8988T (cell line): ENCODE measurements at places on chromosomes 5 and 9.

DNA sequence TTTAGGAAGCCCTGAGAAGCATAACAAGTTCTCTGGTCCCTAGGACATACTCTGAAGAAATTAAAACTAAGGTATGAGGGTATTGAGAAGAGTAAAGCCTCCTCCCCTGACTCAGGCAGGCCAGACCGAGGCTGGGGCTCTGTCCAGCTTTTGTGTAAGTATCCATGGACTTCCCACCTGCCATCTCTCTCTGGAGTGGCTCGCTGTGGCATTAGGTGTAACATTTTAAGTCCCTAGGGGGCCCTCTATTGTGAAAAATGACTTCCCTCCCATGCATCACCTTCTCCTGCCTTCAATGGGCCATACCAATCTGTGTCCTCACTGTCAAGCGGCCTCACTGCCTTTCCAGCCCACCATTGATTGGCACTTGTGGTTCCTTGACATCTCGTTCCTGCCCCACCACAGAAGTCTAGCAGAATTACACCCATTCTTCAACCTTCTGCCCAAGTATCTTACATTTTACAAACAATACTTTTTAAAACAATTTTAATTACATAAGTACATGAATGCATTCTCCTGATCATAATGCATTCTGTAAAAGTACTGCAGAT, 205.5 kb downstream of the SLIT3 start:
- no peak for DNase-seq

GRCh38 chr9:129610213-129610472, 10.8 kb downstream of the C9orf50 start:
- DNase-seq, result no peak

DNA sequence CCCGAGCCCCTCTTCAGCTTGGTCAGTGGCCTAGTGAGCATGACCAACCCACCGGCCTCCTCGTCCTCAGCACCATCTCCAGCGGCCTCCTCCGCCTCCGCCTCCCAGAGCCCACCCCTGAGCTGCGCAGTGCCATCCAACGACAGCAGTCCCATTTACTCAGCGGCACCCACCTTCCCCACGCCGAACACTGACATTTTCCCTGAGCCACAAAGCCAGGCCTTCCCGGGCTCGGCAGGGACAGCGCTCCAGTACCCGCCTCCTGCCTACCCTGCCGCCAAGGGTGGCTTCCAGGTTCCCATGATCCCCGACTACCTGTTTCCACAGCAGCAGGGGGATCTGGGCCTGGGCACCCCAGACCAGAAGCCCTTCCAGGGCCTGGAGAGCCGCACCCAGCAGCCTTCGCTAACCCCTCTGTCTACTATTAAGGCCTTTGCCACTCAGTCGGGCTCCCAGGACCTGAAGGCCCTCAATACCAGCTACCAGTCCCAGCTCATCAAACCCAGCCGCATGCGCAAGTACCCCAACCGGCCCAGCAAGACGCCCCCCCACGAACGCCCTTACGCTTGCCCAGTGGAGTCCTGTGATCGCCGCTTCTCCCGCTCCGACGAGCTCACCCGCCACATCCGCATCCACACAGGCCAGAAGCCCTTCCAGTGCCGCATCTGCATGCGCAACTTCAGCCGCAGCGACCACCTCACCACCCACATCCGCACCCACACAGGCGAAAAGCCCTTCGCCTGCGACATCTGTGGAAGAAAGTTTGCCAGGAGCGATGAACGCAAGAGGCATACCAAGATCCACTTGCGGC, 1.8 kb downstream of the EGR1 start:
- no peak for DNase-seq

GRCh38 chr9:124510650-124511425, 3.6 kb upstream of the NR5A1 start:
- peak; percentile 26 for DNase-seq

DNA sequence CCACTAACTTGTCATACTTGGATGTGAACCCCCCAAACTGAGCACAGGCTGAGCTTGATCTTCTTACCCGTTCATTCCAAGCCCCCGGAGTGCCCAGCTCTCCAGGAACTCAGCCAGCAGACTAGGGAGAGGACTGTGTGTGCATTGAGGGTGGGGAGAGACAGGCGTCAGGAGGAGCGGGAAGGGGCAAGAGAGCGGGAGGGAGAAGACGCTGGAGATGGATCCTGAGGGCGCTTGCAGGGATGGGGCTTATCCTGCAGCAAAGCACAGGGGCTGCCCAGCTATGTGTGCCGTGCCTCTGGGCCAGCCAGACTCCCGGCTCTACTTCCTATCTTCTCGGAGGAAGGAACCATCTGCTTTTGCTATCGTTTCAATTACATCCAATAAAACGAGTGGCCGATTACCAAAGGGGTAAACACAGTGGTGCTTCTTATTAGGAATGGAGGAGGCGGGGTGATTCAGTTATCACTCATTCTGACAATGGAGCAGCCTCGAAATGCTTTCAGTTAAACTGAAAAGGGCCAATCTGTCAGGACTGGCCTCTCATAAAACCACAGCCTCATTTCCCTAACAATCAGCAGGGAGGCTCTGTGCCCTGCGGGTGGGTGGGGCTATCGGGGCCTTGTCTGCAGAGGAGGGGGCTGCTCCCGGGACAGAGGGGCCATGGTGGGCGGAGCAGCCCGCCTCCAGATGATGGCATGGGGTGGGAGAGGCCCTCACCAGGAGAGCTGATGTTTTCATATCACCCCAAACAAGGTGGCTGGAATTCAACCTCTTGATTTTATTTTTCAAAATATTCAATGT, 168.2 kb downstream of the DAB2IP start:
- DNase-seq, result no peak
